NCI-H1930 (cell line): ENCODE measurements at places on chromosomes 1 and 21.

DNA sequence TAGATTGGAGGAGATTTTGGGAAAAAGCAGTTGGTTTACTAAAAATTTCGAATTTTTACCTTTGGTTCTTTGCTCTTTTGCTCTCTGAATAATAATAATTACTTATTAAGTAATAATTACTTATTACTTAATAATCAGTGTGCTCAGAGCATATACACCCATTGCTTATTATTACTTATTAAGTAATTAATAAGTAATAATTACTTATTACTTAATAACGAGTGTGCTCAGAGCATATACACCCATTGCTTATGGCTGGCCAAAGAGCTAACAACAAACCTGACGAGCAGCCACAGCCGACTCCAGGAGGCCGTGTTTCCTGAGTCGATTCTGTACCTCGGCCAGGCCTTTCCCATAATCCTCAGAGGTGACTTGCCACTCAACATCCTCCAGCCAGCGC, 20.5 kb downstream of the SPTA1 start:
- no peak for DNase-seq

DNA sequence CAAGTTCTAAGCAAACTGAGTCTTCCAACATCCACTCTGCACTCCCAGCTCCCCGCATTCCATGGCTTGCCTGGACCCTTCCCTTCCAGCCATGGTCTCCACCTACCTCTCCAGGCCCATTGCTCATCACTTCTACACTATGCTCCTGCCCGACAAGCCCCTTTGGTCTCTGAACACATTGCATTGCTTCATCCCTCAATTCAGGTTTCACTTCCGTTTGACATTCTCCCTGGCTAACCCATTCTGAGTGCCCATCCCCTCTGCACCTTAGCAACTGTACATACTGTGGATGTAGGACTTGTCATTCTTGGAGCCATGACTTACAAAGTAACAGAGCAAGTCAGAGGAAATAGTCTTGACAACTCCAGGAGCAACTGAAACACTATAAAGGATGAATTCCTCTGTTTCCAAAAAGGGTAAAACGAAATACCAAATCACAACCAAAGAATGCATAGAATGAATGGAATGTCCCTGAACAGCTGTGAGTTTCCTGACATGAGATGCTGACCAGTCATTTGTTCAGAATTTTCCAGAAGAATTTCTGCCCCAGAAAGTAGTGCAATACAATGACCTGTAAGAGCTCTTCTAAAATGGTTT, 66.7 kb downstream of the KCNJ6 start:
- no peak for DNase-seq

DNA sequence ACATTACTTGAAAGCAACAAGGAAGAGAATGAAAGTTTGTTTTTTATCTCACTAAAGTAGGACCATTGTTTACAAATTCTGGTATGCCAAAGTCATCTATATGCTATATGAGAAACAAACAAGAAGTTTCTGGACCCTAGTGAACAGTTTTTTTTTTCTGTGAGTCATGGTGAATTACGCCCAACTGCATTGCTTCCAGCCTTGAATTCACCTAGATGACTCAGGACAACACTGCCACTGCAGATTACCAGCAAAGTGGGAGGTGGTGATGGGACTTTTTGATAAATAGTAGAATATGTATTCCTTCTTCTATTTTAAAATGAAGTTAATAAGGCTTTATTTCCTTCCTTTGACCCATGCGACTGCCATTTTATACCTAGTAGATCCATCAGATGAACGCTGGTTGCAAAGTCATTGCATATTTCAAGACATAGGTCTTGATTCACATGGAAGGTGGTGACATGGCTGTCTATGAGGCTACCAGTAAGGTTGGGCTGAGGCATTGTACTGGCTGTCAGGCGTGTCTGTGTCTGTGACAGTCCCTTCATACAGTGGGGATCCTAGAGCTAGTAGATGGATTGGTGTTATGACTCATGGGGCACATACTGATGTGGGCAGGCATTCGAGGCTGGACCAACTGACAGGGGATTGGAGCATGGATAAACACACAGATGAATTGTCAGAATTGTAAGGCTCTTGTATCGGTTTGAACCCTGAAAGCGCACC, 49.1 kb upstream of the APOBEC4 start:
- no peak for DNase-seq

DNA sequence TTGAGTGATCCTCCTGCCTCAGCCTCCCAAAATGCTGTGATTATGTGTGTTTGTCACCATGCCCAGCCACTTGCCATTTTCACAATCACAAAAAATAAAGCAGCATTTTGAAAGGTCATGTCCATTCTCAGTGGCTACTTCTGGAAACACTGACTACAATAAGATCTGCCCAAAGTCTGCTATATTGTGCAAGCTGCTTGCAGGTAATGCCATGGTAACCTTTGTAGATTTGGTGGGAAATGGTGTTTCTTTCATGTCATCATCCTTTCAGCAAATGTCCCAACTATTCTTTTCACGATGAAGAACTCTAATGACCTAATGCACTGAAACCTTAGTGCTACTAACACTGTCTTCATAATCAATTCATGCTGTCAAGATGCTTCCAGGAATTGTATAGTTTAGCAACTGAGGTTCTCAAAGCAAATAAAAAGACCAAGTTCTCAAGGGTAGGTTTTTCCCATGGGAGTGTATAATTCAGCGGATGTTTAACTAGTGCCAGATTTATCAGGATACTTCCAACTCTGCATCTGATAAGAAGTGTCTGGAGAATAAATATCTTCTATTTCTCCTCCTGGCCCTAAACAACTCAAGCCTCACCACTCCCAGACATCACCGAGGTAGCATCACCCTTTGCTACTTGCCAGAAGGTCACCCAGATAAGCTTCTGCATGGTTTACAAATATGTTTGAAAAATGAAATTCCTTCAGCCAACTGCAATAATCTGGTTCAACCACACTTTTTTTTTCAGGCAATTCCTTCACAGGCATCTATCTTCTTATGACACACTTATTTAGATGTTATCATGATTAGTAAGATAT, 132.0 kb upstream of the ZC3H11B start:
- no peak for DNase-seq

GRCh38 chr21:32141318-32141633, 137.6 kb downstream of the MIS18A start:
- no peak for DNase-seq

DNA sequence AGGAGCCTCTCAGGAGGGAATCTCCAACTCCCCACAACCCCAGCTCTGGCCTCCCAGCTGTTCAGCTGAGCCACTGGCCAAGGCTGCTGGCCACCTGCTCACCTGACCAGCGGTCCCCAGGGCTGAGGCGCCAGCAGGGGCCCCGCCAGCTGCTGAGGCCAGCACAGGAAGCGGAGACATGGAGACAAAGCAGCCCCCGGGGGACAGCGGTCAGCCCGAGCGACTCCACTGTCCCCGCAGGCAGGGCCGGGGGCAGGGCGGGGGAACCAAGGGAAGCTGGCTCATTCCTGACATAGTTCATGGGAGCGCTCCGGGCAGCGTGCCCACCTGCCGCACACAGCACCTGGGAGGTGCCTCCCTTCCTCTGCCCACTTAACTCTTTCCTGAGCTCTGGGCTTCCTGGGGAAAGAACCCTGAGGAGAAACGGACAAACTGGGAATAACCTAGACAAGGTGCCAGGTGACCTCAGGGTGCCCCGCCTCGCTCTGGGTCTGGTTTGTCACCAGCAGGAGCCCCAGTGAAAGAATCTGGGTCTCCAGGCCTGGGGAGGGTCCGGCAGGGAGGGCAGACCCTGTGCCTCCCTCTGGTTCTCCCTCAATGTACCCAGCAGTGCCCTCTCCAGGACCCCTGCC, 10.7 kb downstream of the EPHA2 start:
- no peak for DNase-seq

DNA sequence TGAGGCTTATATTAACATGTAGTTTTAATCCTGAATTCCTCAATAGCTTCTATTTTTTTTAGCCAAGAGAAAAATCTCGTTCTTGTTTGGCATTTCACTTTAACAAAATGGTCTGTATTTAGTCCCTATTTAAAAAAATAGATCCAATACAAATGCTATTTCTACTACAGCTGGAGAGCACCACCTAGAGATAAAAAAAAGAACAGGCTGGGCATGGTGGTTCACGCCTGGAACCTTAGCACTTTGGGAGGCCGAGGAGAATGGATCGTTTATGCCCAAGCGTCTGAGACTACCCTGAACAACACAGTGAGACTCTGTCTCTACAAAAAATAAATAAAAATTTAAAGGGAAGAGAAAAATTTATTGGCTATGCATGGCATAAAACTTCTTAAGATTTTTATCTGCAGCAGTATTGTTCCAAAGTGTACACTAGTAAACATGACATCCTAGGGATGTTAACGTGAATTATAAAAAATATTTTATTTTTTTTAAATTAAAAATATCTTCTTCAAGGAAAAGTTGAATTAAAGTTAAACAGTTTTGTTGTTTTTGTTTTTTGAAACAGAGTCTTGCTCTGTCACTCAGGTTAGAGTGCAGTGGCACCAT, 4.4 kb downstream of the ST7L start:
- no peak for DNase-seq

DNA sequence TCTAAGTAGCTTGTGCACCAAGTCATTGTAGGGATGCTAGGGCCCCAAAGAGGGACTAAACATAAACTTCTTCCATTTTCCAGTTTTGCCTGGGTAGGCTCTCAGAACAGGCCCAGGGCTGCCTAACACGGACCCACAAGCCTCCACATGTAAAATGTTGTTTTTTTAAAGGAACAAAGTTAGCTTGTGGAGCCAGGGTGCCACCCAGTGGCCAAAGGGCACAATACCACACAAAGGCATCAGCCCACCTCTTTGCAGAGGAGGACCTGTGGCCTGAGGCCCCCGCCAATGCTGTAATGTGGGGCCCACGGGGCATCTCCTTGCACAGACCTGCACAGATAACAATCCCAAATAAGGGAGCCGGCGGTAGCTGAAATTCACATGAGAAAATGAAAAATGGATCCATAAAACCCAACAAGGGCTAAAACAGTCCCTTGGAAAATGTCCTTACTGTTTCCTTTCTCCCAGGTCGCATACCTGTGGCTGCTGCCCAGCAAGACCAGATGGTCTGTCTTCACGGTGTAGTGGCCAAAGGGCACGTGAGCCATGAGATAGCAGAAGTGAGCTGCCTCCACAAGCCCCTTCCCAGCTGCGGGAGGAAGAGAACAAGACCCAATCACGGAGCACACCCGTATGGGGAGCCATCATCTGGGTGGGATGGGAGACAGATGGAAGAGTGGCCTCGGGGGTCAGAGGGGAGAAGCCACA, 23.8 kb downstream of the SEC16B start:
- DNase-seq = peak; percentile 25

GRCh38 chr1:39825432-39825941, 36.8 kb upstream of the BMP8B start:
- no peak for DNase-seq

DNA sequence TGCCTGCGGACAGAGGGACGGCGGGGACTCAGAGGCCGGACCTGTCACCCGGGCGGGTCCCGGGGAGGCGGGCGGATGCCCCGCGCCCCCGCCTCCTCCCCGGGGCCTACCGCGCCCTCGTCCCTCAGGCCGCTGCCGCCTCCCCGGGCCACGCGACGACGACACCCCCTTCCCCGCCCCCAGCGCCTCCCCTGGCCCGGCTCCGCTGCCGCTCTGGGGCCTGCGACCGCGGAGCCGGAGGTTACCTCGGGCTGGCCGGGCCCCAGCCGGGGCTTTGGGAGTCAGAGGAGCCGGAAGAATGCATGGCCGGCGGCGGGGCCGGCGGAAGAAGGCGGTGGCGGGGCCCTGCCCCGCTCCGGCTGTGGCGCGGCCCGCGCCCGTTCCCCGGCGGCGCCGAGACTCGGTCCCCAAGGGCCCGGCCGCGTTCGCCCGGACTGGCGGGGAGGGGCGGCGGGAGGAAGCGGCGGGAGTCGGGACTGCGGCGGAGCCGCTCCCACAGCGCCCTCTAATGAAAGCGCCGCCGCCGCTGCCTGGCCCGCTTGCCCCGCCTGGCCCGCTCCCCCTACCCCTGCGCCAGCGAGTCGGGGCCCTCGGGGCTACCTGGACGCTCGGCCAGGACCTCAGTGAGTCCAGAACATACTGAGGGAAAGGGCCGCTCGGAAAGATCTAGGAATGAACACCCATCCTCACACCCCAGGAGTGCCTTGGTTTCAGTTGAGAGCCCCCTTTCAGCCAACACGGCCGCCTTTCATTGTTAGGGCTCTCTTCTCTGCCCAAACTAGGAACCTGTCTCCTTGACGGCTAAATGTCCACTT, at the start of gene LPGAT1:
TSS of gene LPGAT1 (minus strand) at position 436 of the 815 bp plus-strand sequence. CDS start 1,467 bp downstream, outside the sequence.
- peak; percentile 68 for DNase-seq

DNA sequence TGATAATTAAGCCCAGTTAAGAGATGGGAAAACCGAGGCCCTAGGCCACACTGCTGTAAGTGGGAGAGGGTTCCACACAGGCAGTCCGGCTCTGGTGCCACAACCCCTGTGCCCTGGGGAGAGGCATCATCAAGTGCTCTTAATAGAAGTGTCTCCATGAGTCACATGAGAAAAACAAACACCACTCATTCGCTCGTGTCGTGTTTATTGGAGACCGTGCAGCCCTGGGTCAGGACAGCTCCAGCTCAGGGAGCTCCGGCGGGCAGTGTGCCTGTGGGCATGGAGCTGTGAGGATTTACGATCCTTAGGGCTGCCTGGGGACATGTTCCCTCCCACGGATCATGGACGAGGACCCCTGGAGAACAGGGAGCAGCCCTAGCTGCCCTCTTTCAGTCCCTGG, 658.5 kb downstream of the AJAP1 start:
- no peak for DNase-seq

- DNase-seq = no peak
These were observed 3.3 kb upstream of the PKNOX1 start for GRCh38 chr21:42970946-42971653.

DNA sequence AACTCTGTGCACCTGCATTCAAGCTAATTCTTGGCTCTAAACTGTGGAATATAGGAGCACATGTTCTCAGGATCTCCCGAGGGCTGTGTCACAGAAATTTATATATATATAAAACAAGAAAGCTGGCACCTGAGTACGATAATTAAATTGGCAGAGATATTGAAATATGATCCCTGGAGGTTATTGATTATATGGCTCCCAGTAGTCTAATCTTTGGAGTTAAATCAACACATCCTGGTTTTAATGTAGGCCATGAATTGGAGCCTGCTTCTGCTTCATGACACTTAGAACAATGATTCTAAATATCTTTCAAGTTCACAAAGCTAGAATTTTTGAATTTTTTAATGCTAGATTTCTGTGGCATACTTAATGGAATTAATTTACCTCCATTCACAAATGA, 84.3 kb downstream of the CTH start:
- no peak for DNase-seq

DNA sequence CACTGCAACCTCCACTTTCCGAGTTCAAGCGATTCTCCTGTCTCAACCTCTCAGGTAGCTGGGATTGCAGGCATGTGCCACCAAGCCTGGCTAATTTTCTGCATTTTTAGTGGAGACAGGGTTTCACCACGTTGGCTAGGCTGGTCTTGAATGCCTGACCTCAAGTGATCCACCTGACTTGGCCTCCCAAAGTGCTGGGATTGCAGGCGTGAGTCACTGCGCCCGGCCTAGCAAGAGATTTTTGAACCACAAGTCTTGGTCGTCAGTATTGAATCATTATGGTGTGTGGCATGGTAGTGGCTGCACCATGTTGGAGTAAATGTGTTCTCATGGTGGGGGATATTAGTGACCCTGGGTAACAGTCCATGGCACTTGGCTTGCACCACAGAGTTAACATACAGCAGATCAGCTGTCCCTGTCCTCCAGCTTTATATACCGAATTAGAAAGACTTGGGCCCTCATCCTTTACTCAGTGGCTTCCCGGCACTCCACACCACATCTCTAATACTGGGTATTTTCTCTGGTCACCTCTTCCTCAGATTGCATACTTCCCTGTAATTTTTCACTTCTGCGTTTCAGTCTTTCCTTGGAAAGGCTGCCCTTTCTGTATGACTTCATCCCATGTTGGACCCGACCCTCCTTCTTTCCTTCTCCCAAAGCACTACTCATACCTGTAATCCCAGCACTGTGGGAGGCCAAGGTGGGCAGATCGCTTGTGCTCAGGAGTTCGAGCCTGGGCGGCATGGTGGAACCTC, 25.1 kb downstream of the AK4 start:
- DNase-seq = no peak
